ENCODE measurements at places on chromosomes 3 and 15. TPM values are rescaled to one million over a fixed set of nuclear protein-coding genes. Genes with fewer than 3 reads are reported as not detected.

The LMAN1L gene
- not detected for total RNA-seq

The ZIC4 gene
- total RNA-seq: not detected

The CADM2 gene
- total RNA-seq: not detected

The PAQR9 gene
- not detected for total RNA-seq

The GP9 gene
- not detected for total RNA-seq

The ROBO2 gene
- 0.09 TPM for total RNA-seq

The FEZF2 gene
- not detected for total RNA-seq

The HOMER2 gene
- total RNA-seq: 5.0 TPM

The EPHB3 gene
- 5.6 TPM for total RNA-seq

The DPPA2 gene
- not detected for total RNA-seq

- H3K36me3 ChIP-seq: no peaks in the 10 kb centered on the region
- H3K4me1 ChIP-seq: no peaks in the 10 kb centered on the region
- H3K27me3 ChIP-seq: no peaks in the 10 kb centered on the region
- no peak for DNase-seq
- H3K4me3 ChIP-seq: no peak overlapping the region
Observed at GRCh38 chr15:81292523-81293001, 31.4 kb downstream of the STARD5 start.

GRCh38 chr15:79632457-79632856 is 200.3 kb downstream of the MINAR1 start:
- no peaks in the 10 kb centered on the region for H3K27me3 ChIP-seq
- peaks cover 9% of the 10 kb centered on the region for H3K4me1 ChIP-seq
- no peak overlapping the region for H3K27ac ChIP-seq

DNA sequence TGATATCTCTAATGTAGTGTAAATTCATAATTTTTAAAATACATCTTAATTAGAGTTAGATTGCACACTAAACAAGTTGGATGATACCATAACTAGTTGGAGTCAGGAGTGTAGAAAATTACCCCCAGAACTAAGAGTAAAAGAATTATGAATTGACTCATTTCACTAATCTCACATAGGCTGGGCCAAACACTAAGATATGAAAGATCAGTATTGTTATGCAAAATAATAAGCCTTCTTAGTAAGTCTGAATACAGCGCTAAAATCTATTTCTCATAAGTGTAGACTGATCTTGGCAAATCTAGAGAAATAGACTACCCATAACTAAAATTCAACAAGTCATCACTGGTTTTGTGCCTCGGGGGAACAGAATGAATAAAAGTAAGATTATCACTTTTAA is 979.0 kb downstream of the ROBO1 start:
- H3K4me3 ChIP-seq: no peak overlapping the region
- DNase-seq: no peak
- no peak overlapping the region for H3K27ac ChIP-seq
- no peaks in the 10 kb centered on the region for H3K27me3 ChIP-seq
- H3K36me3 ChIP-seq: no peaks in the 10 kb centered on the region

- no peaks in the 10 kb centered on the region for H3K36me3 ChIP-seq
- peaks cover 2% of the 10 kb centered on the region for H3K27me3 ChIP-seq
- H3K4me1 ChIP-seq: no peaks in the 10 kb centered on the region
- H3K27ac ChIP-seq: no peak overlapping the region
Observed at GRCh38 chr15:69061414-69061842, 46.9 kb downstream of the NOX5 start.

DNA sequence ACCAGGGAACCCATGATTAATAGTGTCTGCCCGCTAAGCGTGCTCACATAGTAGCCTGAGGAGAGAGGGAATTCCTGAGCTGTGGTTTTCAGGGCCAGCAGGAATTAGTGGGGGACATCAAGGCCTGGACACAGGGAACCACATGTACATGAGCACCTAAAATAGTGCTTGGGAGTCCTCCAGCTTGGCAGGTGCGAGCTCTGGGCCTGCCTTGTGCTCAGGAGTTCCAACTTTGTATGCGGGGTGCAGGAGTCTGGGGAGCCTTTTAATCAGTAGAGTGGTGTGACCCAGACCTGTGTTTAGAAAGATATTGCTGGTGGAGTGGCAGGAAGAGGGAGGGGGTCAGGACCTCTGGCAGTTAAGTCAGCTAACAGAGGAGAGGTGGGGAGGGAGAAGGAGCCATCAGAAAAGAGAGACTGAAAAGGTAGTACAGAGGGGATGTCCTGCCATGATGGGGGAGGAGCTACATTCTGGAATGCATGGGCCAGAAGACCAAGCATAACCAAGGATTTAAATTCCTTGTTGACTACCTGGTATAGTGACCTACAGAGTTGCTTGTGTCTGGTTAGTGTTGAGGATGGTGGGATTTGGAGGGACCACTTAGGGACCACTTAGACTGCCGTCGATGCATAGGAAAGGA is 1.9 kb downstream of the DAG1 start:
- DNase-seq: no peak
- peak overlapping the region; percentile 98 for H3K27ac ChIP-seq
- peak overlapping the region; percentile 89 for H3K4me3 ChIP-seq
- H3K36me3 ChIP-seq: no peaks in the 10 kb centered on the region
- H3K27me3 ChIP-seq: no peaks in the 10 kb centered on the region

DNA sequence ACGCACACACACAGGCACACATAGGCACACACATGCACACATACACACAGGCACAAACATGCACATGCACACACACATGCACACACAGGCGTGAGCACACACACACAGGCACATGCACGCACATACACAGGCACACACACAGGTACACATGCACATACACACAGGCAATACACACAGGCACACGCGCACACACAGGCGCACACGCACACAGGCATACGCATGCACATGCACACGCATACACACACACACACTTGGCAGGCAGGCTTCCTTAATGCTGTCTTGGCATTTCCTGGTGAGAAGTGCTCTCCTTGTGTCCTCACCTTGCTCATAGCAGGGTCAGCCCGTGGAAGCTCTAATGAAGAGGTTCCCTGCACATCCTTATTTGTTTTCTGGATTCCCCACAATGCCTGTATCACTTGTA is 8.4 kb upstream of the SLCO2A1 start:
- H3K36me3 ChIP-seq: no peaks in the 10 kb centered on the region
- H3K27me3 ChIP-seq: no peaks in the 10 kb centered on the region
- peaks cover 16% of the 10 kb centered on the region for H3K4me1 ChIP-seq
- no peak for DNase-seq

DNA sequence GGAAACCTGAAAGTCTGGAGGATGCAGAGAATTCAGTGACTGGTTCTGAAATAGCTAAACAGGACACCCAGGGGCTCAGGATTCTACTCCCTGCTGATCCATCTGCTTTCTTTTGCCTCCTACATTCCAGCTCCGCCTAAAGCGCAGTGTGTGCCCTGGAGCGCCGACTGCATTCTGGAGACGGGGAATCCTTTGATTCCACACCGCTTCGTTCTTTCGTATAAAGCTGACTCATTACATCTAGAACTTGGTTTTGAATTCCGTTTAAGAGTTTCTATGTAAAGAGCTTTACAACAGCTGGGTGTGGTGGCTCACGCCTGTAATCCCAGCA is 61.8 kb downstream of the SENP2 start:
- DNase-seq: no peak
- no peaks in the 10 kb centered on the region for H3K4me1 ChIP-seq
- H3K4me3 ChIP-seq: no peak overlapping the region

DNA sequence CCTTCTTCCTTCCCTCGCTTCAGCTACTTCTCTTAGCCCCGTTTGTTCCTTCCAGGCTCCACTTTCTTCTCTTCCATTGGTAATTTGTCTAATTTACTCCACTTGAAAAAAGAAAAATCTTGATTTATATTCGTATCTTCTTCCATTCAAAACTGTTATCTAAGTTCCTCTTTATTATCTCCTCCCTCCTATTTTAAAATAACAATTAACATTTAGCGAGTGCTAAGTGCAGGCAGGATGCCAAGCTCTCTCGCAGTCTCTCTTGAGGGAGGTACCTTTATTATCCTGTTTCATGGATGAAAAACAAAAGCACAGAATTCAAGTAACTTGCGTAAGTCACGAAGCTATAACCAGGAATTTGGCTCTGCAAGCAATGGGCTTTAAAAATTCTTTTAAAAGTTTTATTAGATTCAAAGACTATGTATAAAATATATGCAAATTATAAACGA is 418.9 kb upstream of the NAALADL2 start:
- peak overlapping the region; percentile 78 for H3K27ac ChIP-seq
- no peaks in the 10 kb centered on the region for H3K36me3 ChIP-seq
- DNase-seq: no peak
- no peaks in the 10 kb centered on the region for H3K27me3 ChIP-seq

GRCh38 chr15:50675535-50676144 is 11.0 kb downstream of the TRPM7 start:
- H3K27me3 ChIP-seq: no peaks in the 10 kb centered on the region
- no peak overlapping the region for H3K4me3 ChIP-seq
- no peak for DNase-seq
- H3K36me3 ChIP-seq: no peaks in the 10 kb centered on the region
- H3K4me1 ChIP-seq: peaks cover 23% of the 10 kb centered on the region
- no peak overlapping the region for H3K27ac ChIP-seq

DNA sequence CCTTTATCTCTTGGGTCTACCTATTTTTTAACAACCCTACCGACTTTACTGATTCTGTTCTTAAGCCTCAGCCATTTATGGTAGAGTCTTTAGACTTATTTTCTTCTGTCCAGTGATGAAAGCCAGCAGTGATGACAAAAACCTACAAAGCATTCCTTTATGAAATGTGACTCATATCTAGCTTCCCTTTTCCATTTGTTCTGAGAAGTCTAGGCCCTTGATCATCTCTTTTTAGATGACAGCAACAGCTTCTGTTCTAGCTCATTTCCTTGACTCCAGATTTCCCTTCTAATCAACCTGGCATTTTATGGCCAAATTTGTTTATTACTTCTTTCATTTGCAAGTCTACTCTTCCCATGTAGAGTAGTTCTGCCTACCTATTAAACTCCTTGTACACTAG is 36.1 kb downstream of the CFAP44 start:
- H3K27ac ChIP-seq: no peak overlapping the region
- no peaks in the 10 kb centered on the region for H3K4me1 ChIP-seq
- no peaks in the 10 kb centered on the region for H3K27me3 ChIP-seq
- no peak overlapping the region for H3K4me3 ChIP-seq
- no peak for DNase-seq

DNA sequence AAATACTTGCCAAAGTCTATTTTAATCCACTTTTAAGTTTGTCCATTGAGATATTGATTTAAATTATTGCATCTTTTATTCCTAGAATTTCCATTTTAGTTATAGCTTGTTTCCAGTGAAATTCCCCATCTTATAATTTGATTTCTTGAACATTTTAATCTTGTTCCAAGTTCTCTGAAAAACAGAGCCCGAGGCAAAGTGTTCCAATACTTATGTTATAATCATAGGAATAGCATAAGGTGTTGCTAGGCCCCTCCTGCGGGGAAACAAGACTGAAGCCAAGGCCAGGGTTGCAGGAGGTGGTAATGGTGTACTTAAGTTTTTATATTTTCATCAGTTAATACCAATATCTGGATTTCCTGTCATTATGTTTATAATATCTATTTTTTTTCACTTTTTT is 226.6 kb downstream of the ADAMTSL3 start:
- DNase-seq: no peak
- H3K4me3 ChIP-seq: no peak overlapping the region
- H3K27me3 ChIP-seq: no peaks in the 10 kb centered on the region
- H3K4me1 ChIP-seq: no peaks in the 10 kb centered on the region
- H3K36me3 ChIP-seq: no peaks in the 10 kb centered on the region

GRCh38 chr15:84112025-84112424 is 123.5 kb upstream of the GOLGA6L4 start:
- no peaks in the 10 kb centered on the region for H3K4me1 ChIP-seq
- no peak overlapping the region for H3K4me3 ChIP-seq
- no peak for DNase-seq
- no peaks in the 10 kb centered on the region for H3K36me3 ChIP-seq
- H3K27me3 ChIP-seq: no peaks in the 10 kb centered on the region
- H3K27ac ChIP-seq: no peak overlapping the region

GRCh38 chr3:171718493-171719185 is 91.6 kb downstream of the PLD1 start:
- H3K27me3 ChIP-seq: no peaks in the 10 kb centered on the region
- no peaks in the 10 kb centered on the region for H3K36me3 ChIP-seq
- H3K4me1 ChIP-seq: no peaks in the 10 kb centered on the region
- no peak for DNase-seq
- no peak overlapping the region for H3K4me3 ChIP-seq

- H3K36me3 ChIP-seq: no peaks in the 10 kb centered on the region
- no peak overlapping the region for H3K27ac ChIP-seq
- H3K4me3 ChIP-seq: no peak overlapping the region
- no peak for DNase-seq
Observed at GRCh38 chr3:81465510-81466200, 295.8 kb downstream of the GBE1 start.

DNA sequence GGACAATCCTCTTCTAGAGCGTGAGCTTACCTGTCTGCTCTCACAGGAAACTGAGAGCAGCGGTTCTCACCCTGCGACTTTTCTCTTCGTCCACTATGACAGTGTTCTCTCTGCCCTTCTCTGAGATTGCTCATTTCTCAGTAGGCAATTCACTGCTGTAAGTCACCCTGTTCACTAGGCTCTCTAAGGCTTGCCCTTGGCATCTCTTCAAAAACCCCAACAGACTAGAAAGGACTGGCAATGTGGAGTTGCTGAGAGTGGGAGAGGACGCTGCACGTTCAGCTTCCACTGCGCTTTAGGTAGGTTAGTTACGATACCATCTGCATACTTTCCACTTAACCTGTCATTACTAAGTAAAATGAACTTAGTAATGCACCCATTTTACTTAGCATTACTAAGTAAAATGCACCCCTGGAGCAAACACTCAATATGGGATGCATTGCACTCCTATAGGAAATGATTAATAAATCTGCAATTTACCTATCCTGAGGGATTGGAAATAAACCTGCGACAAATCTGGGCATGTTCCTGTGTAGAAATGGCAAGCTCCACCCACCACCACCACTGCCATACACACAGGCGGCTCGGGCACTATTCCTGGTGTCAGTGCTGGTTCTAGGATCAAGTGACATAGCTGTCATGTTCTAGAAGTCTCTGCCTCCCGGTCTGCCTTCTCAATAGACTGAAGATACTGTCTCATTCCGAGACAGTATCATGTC is 21.4 kb downstream of the XPC start:
- no peak for DNase-seq
- H3K4me1 ChIP-seq: no peaks in the 10 kb centered on the region
- no peaks in the 10 kb centered on the region for H3K27me3 ChIP-seq
- peaks cover 3% of the 10 kb centered on the region for H3K36me3 ChIP-seq
- no peak overlapping the region for H3K4me3 ChIP-seq
- no peak overlapping the region for H3K27ac ChIP-seq

- DNase-seq: no peak
- H3K27me3 ChIP-seq: no peaks in the 10 kb centered on the region
- no peak overlapping the region for H3K4me3 ChIP-seq
- H3K27ac ChIP-seq: no peak overlapping the region
Observed at GRCh38 chr3:43790060-43790459, 99.3 kb downstream of the ABHD5 start.

DNA sequence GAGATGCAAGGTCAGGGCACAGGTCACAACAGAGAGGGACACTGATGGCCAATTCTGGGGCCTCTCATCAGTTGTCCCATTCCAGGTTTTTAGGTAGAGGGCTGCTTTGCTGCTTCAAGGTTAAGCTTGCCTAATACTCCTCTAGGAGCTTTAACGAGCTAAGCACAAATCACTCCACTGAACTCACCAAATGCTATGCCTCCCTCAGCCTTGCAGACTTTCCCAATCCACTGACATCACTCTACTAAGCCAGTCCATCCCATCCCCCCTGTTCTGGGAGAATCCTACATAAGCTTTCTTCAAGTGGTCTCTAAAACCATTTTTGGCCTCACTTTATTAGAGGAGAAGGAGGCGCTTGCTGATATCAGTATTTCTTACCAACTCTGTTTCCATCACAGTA is 24.8 kb upstream of the PDCD6IP start:
- no peaks in the 10 kb centered on the region for H3K27me3 ChIP-seq
- no peaks in the 10 kb centered on the region for H3K36me3 ChIP-seq
- H3K27ac ChIP-seq: no peak overlapping the region
- no peaks in the 10 kb centered on the region for H3K4me1 ChIP-seq
- no peak for DNase-seq
